ENCODE measurements at places on chromosomes 1 and 21.

DNA sequence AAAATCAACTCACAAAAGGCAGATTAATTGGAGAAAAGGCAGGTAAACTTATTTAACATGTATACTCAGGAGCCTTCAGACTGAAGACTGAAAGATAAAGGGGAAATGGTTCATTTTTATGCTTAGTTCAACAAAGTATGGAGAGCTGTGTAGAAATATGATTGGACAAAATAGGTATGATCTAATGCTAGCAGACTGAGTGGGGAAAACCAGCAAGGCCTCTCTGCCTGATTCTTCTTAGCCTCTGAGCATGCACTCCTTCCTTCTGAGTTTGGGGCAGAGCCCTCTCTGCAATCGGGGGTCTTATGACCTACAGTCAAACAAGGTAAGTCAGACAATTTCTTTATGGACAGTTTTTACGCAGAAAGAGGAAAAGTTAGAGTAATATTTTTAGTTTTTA is 38.8 kb upstream of the SUCO start:
- no peak for DNase-seq

- no peak for DNase-seq
Observed at GRCh38 chr1:233025567-233025966, 75.2 kb downstream of the NTPCR start.

GRCh38 chr1:115668579-115668978 is 26.8 kb downstream of the VANGL1 start:
- no peak for DNase-seq

DNA sequence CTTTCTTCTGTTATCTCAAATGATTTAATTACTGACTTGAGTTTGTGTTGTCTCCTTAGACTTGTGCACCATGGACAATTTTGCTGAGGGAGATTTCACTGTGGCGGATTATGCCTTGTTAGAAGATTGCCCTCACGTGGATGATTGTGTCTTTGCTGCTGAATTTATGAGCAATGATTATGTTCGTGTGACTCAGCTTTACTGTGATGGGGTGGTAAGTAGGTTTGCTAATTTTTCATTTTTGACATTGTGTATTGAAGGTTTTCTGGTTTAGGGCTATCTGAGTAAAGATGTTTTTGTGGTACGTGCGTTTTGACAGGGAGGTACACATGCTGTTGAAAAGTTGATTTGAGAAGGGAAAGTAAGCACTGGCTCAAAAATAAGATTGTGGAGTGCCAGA is 14.1 kb downstream of the TTC3 start:
- DNase-seq: no peak

DNA sequence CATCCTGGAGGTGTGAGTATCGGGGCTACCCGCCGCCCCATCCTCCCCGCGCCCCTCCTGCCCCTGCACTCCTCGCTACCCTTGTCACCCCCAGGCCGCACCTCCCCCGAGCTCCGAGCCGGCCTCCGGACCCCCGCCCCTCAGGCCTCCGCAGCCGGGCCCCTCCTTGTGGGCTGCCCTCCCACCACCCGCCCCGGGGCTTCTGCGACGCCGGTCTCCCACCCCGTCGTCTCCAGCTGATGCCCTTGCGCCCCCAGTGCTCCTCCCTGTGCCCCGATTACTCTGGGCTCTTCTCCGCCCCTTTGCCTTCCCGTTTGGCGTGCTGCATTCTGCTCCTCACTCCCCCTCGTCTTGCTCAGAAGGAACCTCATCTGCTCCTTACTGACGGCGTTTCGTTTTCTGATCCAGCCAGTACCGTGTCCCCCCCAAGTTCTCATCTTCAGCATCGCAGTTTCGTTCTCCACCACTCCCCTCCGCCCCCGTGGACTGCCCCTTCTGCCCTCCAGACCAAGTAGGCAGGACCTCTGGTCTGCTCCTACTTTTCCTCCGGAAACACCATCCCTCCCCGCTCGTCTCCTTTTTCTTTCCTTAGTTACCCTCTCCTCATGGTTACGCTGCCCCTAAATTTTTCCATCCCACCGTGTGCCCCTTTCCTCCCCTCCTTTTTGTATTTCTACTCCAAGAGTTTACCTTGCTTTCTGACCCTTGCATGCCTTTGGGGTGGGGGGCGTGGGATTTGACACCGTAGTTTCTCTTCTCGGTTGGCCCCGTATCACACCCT is 841 bp downstream of the SNX27 start:
- DNase-seq: no peak

DNA sequence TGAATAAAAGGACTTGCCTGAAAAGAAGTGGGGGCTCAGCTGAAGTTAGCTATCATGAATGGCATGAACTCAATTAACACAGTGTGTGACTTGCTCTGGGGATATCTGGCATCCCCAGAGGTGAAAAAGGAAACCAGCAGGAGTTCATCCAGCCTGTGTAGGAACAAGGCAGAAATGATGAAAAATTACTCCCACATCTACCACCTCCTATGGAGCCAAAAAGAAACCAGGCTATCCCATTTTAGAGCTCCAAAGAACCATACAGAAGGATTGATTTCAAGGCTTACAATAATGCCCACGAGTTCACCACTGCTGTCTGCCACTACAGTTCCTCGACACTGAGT is 25.3 kb downstream of the TP53BP2 start:
- no peak for DNase-seq

All from ascending aorta (tissue), 2 donors.